ENCODE measurements at places on chromosomes 1 and 21.

GRCh38 chr1:237884237-237884636, 6.5 kb downstream of the ZP4 start:
- DNase-seq, result no peak

- DNase-seq, result no peak
Measured at GRCh38 chr1:212916481-212917133, 33.7 kb upstream of the VASH2 start.

- DNase-seq, result no peak
Measured at GRCh38 chr1:52679048-52679447, 19.1 kb downstream of the COA7 start.

DNA sequence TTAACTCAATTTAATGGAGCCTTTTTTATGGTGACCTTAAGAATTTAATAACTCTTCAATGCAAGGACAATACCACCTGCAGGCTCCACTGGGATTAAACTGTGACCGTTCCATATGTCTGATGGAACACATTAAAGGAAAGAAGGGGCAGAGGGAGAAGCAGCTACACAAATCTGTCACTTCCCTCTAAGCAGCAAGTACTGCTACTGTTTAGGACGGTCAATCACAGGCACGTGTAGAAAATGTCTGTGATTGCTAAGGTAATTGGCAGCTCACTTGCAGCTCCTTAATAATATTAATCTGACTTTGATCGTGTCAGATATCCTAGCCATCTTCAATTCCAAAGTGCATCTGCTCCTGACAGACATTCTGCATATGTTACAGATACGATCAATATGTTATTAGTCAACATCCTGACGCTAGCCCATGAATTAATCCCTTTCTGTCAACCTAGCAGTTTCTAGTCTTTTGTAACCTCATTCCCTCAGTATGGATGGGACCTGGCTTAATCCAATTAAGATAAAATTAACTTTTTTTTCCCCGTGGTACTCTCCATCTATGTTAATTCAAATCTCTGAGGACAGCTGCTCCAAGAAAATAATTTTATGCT, 1012.4 kb downstream of the AMY1C start:
- DNase-seq, result no peak

DNA sequence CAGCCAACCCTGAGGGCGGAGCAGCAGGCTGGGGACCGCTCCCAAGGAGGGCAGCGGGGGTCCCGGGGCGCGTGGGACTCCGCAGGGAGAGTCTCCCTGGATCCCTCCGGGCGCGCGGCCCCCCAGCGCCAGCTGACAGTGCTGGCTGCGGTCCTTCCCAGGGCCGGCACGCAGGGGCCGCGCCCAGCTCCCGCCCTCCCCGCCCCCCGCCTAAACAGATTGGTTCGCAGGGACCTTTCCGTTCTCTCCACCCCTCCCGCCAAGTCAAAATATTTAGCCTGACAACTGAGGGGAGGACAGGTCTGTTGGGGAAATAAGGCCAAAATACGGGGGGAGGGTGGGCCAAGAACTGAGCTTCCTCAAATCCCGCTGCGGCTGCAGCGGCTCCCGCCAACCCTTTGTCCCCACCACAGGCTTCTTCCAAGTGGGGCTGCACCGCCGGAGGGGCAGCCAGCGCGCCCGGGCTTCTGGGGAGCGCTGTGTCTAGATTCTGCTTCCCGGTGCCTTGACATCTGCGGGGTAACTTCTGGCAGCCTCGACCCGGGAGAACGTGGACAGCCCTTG, at the start of gene INSRR:
Gene INSRR, minus strand, starts transcription at position 159 of the 564 bp plus-strand sequence. CDS start 496 bp downstream, outside the sequence.
- DNase-seq, result no peak

DNA sequence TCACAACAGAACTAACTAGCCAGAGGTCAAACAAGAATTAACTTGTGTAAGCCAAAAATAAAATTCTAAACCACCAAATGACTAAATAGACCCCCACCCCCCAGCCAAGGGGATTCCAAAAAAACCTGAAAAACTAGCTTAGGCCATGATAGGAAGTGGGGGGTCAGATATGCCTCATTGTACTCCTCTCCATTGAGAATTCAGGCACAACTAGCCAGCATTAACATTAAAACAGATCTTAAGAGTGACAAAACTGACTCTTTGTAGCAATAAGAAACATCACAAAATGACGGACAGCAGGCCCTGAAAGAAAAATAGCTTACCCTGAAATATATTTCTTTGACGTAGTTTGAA, 103.0 kb upstream of the ETV3 start:
- DNase-seq, result no peak

DNA sequence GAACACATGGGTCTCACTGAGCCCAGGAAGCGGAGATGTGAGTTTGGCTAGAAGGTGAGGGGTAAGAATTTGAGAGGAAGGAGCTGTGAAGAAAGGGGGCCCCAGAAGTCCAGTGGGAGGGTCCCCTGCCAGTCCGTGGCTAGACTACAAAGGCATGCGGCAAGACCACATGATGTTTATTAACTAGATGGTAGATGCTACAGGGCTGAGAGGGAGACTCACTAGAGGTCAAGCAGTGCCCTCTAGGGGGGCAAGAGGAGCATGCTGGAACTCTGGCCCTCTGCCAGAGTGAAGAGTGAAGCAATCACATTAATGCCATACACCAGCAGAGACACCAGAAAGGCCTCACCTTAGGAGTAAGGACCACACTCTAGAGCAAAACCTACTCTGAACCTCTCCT, 12.2 kb downstream of the KIAA0319L start:
- no peak for DNase-seq

- no peak for DNase-seq
Measured at GRCh38 chr1:94803106-94803505, 17.1 kb upstream of the SLC44A3 start.

DNA sequence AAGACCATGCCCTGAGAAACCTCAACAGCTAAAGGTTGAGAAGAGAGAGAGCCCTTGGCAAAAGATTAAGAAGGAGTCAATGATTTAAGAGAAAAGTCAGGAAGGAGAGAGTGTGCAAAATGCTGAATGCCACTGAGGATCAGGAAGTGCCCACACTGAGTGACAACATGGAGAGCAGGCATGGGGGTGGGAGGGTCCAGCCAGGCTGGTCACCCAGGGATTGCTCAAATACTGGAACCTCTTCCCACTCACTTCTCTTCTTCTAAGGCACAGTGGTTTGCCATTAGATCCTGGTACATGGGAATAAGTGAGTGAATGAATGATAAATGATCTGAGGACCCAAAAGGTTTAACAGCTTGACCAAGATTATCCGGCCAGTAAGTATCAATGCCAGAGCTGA, 11.1 kb downstream of the PRR9 start:
- DNase-seq, result no peak

DNA sequence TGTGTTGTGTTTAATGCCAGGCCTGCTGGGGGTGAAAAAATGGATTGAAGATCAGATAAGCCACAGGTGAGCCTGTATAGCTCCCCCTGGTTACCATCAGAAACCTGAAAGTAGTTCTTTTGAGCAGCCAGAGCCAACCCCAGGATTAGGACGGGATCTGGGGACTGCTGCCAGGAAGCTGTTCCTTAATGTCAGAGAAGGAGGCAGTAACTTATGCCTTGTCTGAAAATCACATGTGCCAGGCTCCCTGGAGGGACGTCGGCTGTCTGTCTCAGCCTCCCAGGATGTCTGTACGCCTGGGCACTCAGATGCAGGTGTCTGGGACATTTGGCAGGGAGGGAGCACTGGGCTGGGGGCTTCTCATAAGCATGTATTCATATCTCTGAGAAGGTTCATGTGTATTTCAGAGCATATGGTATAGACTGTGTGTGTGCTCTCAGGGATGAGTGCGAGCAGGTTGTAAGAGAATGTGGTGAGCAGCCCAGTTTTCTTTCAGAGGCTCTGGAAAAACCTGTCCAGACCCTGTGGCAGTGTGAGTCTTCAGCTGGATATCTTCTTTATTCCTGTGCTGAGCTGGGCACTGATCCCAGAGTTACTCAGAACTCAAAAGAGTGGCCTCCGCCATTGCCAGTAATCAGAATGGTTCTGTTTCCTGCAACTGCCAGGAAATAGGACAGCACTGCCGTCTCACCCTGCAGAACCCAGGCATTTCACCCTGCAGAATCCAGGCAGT, 2.8 kb downstream of the FAM43B start:
- no peak for DNase-seq

DNA sequence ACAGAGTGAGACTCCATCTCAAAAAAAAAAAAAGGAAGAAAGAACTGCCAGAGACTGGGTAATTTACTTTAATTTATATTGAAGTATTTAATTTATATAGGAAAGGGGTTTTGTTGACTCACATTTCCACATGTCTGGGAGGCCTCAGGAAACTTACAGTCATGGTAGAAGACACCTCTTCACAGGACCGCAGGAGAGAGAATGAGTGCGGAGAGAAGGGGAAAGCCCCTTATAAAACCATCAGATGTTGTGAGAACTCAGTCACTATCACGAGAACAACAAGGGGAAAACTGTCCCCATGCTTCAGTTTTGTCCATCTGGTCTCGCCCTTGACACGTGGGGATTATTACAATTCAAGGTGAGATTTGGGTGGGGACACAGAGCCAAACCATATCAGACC, 25.8 kb upstream of the PPP1R8 start:
- no peak for DNase-seq

DNA sequence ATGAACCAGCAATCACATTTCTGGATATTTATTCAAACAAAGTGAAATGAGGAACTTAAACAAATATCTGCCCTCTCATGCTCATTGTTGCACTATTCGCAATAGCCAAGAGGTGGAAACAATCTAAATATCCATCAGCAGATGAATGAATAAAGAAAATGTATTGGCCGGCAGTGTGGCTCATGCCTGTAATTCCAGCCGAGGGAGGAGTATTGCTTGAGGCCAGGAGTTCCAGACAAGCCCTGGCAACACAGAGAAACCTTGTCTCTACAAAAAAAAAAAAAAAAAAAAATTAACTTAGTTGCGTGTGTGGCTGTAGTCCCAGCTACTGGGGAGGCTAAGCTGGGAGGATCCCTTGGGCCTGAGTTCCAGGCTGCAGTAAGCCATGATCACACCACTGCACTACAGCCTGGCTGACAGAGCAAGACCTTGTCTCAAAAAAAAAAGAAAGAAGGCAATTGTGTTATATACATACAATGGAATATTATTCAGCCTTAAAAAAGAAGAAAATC, 191.4 kb downstream of the AKT3 start:
- DNase-seq, result no peak

- DNase-seq, result peak; percentile 40
Measured at GRCh38 chr1:46522184-46522968, 29.1 kb downstream of the KNCN start.

- DNase-seq, result no peak
Measured at GRCh38 chr1:116943438-116943837, 33.7 kb downstream of the PTGFRN start.

GRCh38 chr1:18241891-18242290, 134.3 kb downstream of the IGSF21 start:
- DNase-seq, result no peak

GRCh38 chr1:243348331-243348730, 92.5 kb downstream of the SDCCAG8 start:
- no peak for DNase-seq

DNA sequence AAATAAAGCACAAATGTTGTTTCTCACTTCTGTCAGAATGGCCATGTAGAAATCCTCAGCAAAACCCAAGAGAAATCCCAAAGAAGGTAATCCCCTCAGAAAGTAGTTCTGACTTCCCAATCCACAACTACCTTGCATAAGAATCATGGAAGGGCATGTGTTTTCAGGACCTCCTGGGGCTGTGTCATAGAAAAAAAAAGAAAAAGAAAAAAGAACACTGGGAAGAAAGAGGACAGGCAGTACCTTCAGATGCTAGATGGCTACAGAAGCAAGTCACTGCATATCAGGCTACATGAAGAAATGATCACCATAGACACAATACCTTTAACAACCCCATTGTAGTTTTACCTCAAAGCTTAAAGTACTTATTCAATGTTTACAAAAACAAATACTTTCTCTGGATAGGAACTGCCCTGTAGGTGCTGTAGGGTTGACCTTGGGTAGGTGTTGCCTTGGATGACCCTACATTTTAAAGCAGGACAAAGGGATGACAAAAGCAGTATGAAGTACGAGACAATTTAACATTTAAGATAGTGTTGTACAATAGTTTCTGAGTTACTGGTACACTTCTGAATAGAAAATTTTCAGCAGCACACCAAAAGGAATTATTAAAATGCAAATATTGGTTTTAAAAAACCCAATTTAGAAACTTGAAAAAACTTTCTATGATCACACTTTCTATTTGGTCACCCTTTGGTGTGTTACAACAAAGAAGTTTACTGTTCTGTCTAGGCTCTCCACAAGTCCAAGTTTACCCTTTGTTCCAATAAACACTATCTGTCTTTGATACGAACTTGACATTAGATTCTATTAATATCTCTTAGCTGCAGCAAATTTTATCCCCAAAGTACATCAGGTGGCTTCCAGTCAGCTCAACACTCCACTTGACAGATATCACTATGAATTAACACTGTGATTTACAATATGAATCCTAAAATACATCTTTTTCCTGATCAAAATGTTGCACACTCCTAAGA, 5.0 kb downstream of the TRIT1 start:
- DNase-seq, result no peak

DNA sequence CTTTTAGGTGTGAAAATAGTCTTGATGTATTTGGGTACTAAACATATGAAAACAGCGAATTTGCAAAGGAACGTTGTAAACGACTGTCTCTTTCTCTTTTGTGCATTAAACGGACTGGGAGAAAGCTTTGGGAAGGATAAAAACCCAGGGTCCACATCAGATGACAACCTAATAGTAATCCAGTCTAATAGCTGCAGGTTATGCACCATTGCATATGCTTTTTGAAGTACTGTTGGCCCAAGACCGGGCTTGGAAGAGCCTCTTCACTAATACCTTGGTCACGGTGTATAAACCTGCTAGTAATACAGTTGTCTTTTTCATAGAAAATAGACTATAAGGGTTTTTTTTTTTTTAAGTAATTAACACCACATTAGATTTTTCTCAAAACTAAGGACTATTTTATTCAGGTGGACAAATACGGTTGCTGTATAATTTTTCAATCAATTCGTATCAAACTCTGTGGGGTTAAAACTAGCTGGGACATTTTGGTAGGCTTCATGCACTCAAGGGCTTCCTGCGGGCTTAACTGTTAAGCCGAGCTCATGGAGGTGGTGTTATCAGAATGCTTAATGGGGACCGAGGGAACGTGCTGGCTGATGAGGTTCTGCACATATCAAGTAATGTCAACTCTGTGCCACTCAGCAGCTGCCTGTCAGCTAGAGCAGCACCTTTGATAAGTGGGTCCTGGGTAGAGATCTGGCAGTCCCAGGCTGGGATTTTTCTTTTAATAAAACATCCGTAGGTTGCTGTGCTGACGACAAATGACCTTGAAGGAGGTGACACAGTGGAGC, 2.1 kb downstream of the RYR2 start:
- no peak for DNase-seq

DNA sequence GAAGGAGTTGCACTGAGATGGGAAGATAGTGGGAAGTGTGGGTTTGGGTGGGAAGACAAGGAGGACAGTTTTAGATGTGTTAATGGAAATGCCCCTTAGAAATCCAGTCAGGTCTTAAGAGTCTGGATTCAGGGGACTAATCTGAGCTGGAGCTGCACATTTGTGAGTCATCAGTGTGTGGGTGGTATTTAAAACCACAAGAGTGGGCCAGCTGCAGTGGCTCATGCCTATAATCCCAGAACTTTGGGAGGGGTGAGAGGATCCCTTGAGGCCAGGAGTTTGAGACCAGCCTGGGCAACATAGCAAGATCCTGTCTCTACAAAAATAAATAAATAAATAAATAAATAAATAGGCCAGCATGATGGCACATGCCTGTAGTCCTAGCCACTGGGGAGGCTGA, 40.9 kb upstream of the SLC6A9 start:
- DNase-seq, result no peak

- DNase-seq, result no peak
Measured at GRCh38 chr1:244435562-244436205, 16.0 kb downstream of the ADSS2 start.
